Chondrocyte (in vitro differentiated cells): ENCODE measurements at places on chromosomes 4 and X.

GRCh38 chrX:38514016-38514854 lies 47.1 kb upstream of the TSPAN7 start:
- DNase-seq: no peak

DNA sequence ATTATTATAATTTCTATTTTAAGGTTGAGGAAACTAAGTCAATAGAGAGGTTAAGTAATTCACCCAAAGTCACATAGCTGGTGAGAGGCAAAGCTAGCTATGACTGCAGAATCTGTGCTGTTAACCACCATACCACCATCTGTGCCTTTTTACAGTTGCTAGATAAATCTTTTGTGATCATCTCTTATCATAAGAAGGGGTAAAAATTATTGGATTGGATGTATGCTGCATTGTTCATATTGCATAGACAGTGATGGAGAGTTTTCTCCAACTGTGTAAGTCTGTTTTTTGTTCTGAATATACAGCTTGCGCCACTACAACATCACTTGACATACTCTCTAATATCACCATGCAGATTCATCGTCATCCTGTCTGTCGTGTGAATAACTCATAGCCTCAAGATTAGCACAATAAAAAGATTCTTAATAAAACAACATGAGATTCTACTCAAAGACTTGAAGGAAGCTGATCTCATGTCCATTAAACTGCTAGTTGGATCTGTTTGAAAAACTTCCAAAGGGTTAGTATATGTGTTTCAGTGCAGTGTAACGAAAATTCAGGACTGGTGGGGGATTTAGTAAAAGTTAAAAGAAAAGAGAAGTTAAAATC lies 495.9 kb downstream of the SPRY1 start:
- DNase-seq: no peak

DNA sequence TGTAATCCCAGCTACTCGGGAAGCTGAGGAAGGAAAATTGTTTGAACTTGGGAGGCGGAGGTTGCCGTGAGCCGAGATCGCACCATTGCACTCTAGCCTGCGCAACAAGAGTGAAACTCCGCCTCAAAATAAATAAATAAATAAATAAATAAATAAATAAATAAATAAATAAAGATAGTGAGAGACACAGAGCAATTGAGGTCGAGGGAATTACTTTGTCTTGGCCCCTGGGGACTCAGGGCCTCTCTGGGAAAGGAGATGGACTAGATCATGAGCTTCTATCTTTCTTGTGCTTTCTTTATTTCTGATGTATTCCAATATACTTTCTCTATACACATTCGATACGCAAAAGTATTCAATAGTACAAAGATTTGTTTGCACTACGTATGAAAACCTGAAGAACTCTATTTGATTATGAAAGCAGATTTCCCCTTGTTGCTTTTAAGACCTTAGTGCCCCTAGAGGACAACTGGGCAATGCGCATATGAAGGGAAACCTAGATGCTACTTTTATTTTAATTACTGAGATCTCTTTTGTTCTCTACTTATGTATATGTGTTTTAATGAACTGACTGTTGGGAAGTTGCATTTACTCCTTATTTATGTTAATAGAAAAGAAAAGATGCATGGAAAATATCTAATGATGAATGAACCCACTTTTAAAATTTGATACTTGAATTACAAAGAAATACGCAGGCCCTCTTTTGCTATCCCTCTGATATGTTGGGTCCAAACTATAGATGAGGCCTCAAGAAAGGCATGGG lies 12.8 kb upstream of the ELOVL6 start:
- no peak for DNase-seq

DNA sequence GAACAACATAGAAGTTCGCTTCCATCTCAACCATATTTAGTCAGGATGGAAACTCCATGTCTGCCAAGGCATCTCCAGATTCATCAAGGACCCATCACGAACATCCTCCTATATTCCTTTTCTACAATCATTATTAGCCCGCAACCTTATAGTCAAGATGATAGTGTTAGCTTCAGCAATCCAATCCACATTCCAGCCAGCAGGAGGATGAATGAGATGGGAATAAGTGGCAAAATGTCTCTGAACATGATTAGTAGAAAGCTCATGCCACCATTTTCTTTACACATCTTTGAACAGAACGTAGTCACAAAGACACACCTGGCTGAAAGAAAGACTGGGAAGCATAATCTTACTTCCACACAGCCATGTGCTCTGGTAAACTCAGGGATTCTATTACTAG lies 18.6 kb upstream of the NR0B1 start:
- DNase-seq: no peak

DNA sequence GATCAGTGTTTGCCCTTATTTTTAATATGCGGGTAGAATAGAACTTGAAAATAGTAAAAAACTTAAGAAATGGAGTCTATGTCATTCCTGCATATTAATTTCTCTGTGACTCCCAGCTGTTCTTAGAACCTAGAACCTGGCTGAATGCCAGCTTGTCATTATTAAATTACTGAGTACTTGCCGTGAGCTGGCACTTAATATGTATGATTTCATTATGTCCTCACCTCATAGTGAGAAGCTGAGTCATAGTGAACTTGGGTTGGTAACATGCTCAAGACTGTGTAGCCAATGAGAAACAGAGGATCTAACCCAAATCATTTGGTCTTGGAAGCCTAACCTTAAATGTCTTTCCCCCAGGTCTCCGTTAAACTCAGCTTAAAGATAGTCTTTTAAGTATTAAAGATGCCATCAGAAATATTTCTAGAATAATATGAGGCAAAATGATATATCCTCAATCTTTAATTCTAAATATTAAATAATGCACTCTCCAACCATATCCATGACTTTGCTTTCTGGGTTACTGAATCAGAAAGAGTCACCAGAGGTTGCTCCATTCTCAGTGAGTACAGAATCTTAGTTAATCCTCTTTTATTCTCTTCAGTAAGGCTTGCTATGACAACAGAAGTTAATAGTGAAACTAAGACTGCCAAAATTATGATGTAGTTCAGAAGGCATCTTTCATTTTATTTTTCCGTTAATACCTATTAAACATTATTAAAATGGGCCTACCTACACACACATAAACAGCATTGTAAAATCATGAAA lies 58.6 kb upstream of the TLL1 start:
- no peak for DNase-seq

DNA sequence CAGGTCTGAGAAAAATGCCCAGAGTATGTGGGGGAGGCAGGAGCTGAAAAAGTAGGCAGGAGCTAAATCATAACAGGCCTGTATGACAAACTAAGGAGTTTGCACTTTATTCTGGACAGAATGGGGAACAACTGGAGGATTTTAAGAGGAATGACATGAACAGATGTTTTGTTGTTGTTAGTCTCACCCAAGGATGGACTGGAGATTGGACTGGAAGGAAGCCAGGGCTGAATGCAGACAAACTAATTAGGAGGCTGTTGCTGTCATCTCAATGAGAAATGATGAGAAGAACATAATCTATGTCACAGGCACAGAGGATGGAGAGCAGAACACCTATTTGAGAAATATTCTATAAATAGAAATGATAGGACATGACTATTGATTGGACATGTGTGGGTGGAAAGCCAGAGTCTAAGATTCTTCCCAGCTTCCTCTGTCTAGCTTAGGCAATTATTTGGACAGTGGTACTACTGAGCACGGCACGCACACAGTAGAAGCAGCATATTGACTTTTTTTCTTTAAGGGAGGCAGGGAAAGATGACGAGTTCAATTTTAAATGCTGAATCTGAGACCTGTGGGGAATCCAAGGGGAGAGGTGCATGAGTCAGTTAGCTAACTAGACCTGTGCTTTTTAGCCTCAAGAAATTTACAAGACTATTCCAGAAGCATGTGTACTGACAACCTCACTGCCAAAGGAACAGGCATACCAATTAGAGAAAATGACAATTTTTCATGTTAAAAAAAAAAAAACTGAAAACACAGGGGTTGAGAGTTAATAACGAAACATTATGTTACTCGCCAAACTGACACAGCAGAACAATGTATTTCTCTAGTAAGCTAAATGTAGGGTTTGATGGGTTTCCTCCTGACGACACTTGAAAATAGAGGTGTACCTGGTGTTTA lies 963 bp upstream of the USO1 start:
- no peak for DNase-seq

GRCh38 chr4:179110356-179110755 lies 1668.1 kb upstream of the AGA start:
- no peak for DNase-seq

- DNase-seq: no peak
Measured at GRCh38 chrX:57929373-57929772, 19.1 kb upstream of the ZXDA start.

DNA sequence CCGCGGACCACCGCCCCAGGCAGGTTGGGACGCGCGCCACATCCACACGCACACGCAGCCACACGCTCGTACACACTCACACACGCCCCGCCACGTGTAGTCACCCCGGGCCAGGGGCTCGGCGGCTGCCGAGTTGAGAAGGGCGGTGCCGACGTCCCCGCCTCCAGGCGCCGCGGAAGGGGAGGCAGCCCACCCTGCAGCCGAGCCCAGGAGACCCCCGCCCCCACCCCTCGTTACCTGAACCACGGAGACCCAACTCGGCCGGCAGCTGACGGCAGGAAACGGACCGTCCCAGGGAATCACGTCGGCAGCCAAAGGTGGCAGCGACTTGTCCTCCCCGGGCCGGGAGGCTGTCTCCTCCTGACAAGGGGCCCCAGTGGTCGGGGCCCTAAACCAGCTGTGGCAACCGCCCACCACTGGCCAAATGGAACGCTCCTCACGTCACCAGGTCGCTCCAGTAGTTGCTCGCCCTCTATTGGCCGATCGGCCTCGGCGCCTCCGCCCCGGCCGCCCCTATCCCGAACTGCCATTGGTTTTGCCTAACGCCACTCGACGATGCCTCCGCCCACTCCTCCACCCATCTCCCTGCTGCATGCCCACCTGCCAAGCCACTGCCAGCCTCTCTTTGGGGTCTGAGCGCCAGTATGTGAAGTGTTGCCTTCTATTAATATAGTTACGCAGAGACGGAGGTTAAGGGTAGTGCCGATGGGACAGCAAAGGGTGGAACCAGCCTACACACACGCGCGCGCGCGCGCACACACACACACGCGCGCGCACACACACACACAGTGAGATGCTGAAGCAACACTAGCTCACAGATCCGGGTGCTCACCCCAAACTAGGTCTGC lies at the start of gene ZDHHC9:
TSS of gene ZDHHC9 (minus strand) at position 428 of the 848 bp plus-strand sequence. CDS start 1,941 bp downstream, outside the sequence.
- DNase-seq: peak; percentile 95

- no peak for DNase-seq
Measured at GRCh38 chrX:78074088-78074487, 30.0 kb upstream of the PGK1 start.

GRCh38 chr4:89491761-89492160 lies 184.2 kb upstream of the GPRIN3 start:
- DNase-seq: no peak

GRCh38 chrX:148825696-148826095 lies 325.3 kb downstream of the AFF2 start:
- DNase-seq: no peak

DNA sequence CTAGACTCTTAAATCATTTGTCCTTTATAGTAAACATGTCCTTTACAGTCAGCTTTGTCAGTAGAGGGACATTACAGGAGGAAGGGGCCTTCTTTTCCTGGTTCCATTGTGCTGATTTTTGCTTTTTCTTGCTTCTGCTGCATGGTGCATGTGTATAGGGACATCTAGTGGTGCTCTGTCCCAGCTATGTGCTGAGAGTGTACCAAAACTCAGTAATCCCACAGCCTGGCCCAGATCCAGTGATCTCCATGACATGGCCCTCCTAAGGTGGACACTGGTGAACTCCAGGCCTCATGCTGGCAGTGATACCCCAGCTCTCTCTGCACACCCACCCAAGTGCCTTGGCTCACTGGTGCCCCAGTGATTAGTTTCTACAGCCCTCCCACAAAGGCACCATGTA lies 45.2 kb downstream of the MAGEB17 start:
- no peak for DNase-seq

DNA sequence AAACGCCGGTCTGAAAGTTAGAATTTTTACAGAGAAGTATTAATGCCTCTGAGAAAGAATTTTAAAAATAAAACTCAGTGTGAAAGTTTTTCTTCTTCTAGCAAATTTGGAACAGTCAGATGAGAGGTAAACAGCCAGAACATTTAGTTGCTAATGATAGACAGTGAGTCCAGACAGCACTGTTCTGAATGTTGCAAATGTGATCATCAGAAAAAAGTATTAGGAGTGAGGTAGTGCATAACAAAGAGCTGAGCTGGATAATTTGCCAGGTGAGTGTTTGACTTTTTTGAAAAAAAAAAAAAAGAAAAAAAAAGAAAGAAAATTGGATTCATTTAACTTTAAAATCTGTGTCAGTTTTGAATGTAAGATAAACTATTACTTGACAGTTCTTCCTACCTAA lies 42.0 kb upstream of the GRPR start:
- no peak for DNase-seq

DNA sequence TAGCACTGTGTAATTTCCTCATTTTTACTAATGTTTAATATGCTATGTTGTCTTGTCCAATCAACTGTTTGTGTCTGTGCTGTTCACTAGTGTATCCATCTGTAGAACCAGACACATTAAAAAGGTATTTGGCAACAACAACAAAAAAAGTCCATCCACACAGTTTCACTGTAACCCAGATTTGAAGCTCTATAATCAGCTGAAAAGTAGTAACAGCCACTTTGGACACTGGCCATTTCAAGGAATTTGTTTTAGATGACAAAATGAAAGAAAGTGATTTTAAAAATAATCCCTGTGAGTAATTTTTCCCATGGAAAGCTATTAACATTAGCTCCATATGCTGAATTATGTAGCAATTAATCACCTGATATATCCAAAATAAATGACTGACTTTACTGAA lies 2.2 kb upstream of the FBXL5 start:
- no peak for DNase-seq

- DNase-seq: no peak
Measured at GRCh38 chr4:38666766-38667084, 2.7 kb downstream of the KLF3 start.

GRCh38 chr4:32775049-32775448 lies 2054.9 kb downstream of the PCDH7 start:
- no peak for DNase-seq

DNA sequence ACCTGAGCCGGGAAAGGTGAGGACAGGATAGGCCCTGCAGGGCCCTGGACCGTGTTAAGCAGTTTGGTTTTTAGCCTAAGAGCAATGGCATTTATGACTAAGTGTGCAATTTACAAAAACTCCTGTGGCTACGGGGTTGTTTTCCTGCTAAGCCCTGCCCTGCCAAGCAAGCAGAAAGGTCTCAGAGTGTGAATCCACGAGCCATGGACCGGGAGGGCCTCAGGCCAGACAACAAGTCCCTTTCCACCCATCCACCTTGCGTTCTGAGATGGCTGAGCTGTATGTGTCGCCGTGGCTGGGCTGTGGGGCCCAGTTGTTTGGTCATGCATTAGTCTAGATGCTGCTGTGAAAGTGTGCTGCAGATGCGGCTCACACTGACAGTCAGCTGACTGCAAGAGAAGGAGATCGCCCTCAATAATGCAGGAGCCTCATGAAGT lies 33.9 kb upstream of the AFAP1 start:
- DNase-seq: no peak

DNA sequence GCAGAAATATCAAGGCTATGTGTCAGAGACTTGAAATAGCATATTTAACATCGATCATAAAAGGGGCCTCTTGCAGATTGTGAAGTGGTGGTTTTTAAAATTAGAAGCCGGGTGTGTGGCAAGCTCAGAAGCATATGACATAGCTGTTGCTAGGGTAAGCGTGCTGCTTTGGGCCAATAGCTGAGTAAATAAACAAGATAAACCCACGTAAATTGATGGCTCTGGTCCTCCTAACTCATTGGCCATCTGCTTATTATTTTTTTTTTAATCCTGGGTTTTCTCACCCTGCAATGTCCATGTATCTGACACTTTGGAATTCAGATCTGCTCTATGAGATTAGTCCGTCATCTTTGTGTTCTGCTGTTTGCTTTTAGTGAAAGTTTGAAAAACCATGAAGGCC lies 32.6 kb upstream of the STOX2 start:
- no peak for DNase-seq
